ENCODE measurements at places on chromosomes 12 and 14.

GRCh38 chr14:75711105-75711795 lies 50.2 kb downstream of the TTLL5 start:
- DNase-seq: peak; percentile 43

DNA sequence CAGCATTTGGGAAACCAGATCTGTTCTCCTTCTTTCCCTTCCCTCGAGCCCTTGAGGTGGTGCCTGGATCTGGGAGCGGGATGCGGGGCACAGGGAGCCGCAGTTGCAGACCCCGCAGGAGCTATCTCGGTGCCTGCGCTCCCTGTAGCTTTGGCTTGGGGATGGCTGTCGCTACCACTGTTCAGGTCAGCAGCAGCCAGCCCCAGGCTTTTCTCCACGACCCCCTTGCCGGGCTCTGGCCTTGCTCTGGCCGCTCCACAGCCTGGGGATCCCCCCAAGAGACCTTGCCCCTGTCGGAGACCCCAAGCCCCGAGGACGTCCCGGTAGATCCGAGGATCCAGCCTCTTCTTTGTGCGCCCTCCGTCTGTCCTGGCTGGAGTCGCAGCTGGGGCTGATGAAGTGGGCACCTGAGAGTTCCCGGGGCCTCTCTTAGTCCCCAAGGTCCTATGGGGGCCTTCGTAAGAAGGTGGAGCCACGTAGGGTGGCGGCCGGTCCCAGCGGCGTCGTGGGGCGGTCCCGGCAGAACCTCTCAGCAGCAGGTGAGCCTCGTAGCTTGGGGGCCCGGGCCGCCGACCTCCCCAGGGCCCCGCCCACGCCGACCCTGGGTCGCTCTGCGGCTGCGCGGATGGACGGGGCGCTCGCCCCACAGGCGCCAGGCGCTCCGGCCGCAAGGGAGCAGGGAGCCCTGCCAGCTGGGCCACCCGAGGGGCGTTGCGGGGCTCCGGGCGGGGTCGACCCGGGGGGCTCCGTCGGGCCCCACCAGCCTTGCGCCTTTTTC lies 1.3 kb downstream of the DDN start:
- DNase-seq: no peak

DNA sequence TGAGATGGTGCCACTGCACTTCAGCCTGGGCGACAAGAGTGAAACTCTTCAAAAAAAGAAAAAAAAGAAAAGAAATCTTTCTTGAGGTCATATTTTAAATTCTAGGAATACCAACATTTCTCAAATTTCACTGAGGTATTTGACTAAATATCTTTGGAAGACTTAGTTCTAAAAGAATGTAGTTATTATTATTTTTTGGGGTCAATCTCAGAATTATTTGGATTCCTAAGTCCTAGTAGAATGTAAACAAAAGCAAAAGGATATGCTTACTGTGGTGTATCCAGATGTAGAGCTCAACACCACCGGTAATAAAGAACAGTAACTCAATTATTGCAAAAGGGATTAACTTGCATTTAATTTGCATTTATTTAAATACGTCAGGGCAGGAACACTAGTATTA lies 25.0 kb downstream of the PRICKLE1 start:
- no peak for DNase-seq

- no peak for DNase-seq
Measured at GRCh38 chr12:92278378-92278828, 132.8 kb upstream of the BTG1 start.

GRCh38 chr12:8637244-8637643 lies 24.6 kb upstream of the AICDA start:
- DNase-seq: no peak

DNA sequence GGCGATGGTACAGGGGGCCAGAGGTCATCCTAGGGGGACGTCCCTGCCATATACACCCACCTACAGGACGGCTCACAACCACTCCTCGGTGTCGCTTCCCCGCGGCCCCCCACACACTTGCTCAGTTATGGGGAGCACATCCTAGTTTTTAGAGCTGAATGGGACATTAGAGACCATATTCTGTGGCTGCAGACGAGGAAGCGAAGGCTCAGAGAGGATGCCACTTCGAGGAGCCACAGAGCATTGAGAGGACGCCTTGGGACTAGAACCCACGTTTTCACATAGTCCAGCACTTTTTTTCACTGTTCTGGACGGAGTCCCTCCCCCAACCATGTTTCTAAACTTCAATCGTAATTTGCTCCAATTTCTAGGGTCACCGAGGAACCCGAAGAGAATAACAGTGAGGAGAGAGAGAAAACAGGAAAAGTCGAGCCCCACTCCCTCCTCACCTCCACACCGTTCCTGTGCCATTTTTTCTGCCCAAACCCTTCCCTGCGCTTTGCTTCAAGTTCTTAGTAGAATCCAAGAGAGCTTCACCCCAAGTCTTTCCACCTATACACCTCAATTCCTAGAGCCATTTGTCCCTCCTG lies 641 bp upstream of the ASCL1 start:
- no peak for DNase-seq
